T follicular helper cell (primary cell): ENCODE measurements at places on chromosomes 2 and 18.
A peak's percentile ranks its signal among the peaks of the same experiment; 100 is the strongest.

DNA sequence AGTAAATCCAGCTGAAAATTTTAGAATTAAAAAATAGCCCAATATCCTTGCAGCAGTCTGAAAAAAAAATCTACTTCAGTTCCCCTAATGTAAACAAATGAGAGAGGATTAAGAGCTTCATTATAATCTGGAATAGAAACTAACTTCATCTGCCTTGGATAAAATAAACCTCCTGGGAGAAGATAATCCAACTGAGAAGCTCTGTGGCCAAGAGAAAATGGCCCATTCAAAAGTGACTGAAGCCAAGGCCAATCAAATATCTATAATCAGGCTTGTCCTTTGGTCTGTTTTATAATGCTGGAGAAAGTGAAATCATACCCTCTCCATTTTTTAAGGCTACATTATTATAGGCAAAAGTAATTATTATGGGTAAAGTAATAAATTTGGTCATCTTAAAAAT, 110.0 kb downstream of the NEB start:
- DNase-seq = no peak

GRCh38 chr2:130371723-130372054, 15.8 kb downstream of the PTPN18 start:
- DNase-seq = no peak

GRCh38 chr2:25207078-25207545, 38.7 kb upstream of the POMC start:
- DNase-seq = no peak

DNA sequence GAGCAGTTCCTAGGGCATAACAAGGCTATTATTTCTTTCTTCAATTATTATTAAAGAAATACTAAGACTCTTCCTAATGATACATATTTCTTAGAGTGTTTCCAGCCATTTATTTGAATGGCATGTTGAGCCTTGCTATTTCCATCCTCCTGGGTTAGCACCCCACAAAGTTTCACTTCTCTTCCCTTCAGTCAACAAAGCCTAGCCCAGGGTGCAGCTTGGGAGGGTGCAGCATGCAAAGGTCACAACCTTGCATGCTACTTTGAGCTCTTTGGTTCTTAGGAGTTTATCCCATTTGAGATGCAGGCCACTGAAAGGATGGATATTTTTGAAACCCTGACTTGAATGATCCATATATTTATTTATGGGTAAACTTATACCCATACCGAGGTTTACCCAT, 454.4 kb upstream of the MEIS1 start:
- no peak for DNase-seq

DNA sequence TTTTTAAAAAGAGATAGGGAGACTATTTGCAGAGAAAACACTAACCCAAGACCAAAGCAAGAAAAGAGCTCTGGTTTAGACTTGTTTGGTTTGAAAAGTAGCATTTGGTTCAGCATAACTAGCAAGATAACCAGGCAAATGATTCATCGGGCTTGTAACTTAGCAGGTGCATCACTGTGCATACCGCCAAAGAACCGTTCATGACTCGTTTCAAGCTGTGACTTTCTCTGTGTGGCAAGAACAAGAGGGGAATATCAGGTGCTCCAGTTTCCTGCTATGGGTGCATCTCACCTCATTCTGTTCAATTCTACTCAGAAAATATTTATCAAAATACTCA, 244.9 kb downstream of the ETAA1 start:
- DNase-seq = no peak

DNA sequence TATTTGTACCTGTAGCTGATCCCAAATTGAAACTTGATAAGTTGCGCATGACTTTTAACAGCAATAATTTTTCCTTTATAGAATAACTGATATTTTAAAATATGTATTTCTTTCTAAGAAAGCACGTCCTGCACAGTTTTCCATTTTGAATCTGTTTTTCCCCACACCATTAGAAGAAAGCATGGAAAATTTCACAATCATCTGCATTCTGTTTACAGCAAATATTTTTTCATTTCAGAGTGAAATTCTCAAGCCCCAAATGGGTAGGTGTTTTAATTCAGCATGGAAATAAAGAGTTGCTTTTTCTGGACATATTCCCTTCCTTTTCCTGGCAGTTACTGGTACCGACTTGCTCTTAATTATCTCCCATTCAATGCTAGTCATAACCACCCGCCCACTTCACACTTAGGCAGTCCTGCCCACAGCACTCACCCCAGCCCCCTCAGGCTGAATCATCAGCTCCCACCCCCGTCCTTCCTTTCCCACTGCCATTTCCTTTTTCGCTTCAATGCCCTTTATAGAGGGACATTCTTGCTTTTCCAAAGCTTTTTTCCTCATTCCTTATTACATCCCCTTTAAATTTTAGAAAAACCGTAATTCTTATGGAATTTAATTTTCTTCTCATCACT, 89.2 kb upstream of the GLS start:
- no peak for DNase-seq

DNA sequence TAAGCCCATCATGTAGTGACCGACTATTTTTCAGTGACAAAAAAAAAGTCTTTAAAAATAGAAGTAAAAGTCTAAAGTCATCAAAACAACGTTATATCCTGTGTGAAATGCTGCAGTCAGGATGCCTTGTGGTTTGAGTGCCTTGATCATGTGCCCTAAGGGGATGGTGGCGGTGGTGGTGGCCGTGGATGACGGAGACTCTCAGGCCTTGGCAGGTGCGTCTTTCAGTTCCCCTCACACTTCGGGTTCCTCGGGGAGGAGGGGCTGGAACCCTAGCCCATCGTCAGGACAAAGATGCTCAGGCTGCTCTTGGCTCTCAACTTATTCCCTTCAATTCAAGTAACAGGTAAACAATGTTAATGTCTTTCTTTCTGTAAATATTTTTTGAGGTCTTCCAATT, at the start of gene CD28:
CD28 (plus strand) TSS at position 237 of the 400 bp plus-strand sequence; CDS start at position 295, 58 bp downstream.
- DNase-seq = peak; percentile 84

DNA sequence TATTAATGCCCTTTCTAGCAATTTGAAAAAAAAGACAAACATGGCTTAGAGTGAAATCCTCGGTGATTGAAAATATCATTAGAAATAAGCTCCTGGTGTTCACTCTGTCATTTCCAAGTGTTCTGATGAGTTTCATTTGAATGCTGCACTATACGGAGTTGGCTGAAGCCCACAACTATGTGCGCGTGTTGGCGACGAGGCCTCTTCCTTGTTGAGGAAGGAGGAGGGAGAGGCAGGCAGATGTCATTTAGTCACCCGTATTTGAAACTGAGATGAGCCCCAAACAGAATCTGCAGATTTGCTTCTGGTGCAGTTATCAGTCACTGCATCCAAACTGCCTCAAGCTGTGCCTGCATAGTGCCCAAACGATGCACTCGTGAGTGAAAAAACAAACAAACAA, 23.5 kb upstream of the SKOR2 start:
- no peak for DNase-seq

GRCh38 chr2:239014458-239015217, 166.8 kb downstream of the TWIST2 start:
- DNase-seq = no peak

DNA sequence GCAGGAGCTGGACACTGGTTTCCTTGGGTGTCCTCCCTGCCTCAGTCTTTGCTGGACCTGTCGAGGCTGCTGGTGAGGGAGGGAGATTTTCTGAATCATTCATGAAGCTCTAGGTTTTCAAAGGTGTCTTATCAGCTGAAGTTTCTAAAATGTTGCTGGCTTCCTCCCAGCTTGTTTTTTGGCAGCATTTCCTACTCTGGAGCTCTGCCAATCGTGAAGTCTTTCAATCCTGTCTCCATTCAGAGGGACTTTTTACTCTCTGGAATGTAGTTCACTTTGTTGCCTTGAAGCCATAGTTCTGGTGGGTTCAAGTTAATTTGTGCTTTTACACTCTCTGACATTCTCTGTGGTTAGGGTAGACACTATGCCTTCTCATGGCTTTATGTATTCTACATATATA, 23.9 kb downstream of the SNTG2 start:
- DNase-seq = no peak

GRCh38 chr2:150370561-150370960, 116.9 kb downstream of the RND3 start:
- DNase-seq = no peak
